A172 (cell line): ENCODE measurements at places on chromosomes 3 and 15.

DNA sequence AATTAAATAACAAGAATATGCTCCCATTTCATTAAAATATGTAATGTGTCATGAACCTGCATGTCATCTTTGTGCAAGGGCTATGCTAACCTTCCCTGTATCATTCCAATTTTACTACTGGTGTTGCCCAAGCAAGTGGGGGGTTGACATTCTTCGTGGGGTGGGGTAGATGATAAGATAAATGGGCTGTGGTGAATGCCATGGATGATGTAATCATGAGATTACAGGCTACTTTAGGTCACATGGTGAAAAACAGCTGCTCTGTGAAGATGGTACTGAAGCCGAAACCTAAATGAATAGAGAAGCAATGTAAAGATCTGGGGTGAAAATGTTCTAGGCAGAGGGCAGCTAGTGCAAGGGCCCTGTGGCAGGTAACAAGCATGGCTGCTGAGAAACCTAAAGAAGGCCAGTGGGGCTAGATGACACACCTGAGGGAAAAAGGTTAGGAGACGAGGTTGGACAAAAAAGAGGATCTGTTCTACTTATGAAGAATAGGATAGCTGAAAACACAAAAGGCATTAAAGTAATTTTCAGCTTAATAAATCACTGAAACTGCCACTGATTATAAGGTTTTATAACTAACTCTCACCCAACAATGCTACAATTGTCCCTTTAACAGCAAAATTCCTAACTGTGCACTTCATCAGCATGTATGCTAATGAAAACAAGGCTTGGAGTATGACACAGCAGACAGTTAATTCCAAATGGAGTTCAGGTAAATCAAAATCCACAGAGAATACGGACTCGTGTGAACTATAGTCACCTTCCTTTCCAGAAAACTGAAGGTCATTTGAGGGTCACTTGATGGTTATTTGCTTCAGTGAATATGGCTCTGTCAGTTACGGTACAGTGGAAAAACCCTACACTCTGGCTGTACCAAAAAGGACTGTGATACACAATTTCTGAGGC, 35.0 kb downstream of the MTMR10 start:
- DNase-seq: peak; percentile 67

GRCh38 chr3:18188491-18188890, 236.6 kb downstream of the SATB1 start:
- no peak for DNase-seq

- DNase-seq: peak; percentile 38
Measured at GRCh38 chr3:172859041-172859440, 108.5 kb downstream of the ECT2 start.

DNA sequence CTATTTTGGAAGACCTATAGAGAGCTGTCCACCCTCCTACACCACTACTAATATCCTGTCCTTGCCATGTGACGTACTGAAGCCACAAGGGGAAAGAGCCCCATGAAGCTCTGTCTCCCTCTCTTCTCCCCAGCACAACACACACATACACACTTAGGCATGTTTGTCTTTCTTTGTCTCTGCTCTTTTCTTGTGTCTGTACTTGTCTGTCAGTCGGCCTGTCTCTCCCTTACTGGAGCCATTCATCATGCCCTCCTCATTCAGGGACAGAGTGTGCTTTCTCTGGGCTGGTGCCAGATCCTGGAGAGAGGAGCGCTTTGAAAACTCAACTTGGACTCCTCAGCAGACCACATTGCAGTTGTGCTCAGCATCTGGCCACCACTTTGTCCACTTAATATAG, 47.6 kb downstream of the PSMD6 start:
- DNase-seq: no peak

DNA sequence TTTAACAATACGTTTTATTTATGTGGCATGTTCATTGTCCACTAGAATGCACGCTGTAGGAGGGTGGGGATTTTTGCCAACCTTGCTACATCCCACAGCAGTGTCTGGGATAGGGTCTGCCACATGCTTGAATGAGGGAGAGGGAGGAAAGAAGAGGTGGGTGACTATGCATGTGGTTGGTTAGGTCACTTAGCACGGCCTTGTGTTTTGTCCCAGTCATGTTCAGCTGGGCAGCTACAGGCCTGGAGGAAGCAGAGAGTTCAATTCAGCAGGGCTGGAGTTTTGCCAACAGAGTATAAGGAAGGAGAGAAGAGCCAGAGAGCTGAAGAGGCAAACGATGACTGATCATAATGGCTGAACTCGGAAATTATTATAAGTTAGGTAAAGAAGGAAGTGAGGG, 268.4 kb upstream of the NSMCE3 start:
- DNase-seq: no peak

DNA sequence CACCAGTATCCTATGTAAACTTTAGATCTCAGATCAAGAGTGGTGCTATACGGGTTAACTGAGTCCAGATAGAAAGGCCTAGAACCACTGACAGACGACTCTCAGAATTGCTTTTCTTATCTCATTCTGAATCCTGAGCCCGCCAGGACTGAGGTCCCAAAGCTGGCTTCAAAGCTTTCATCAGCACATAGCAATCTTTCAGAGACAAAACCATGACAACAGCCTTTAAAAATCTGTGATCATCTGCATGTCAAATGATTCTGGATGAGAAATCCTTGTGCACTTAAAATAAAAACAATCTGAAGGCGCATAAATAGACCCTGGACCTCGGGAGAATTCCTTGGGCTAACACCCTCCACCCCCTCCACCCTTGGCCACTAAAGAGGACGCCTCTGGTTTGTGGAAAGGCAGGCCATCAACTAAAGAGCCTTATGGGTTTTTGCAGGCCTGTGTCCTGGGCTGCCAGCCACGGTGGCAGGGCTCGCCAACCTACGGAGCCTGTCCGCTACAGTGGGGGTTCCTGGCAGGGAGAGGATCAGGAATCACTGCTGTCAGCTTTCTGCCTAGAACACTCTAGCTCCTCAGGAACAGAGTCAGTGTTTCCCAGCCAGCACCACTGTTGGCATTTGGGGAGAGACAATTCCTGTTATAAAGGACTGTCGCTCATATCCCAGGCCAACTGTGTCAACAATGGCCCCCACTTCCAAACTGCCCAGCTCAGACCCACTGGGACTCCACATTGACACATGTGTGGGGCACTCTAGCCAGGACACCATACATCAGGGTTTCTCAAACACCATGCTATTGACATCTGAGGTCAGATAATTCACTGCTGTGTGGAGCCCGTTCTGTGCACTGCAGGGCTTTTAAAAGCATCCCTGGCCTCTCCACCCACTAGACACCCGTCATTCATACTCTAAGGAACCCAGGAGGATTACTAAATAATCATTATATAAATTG, 20.2 kb downstream of the TLE3 start:
- no peak for DNase-seq

GRCh38 chr3:76872999-76873398, 166.9 kb upstream of the ROBO2 start:
- no peak for DNase-seq

GRCh38 chr3:23075496-23075895, 127.6 kb upstream of the UBE2E2 start:
- DNase-seq: peak; percentile 4

DNA sequence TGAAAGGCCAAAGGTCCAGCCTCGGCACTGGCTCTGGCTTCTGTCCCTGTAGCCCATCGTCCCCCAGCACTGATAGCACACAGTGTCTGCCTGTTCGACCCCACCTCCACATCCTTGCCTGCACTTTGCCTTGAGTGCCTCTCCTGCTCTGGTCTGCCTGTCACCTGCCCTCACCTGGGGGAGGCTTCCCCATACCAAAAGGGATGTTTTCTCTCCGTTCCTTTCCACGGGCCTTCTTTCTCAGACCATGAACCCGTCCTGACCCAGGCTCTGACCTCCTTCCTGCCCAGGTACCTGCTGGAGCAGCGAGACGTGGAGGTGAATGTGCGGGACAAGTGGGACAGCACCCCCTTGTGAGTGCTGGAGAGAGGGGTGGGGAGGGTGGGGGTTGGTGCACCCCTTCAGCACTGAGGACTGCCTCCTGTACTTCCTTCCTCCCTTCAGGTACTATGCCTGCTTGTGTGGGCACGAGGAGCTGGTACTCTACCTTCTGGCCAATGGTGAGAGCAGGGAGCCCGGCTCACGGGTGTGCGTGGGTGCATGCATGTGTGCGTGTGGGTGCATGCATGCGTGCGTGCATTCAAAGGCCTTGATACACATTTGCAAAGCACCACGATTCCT, 1.5 kb downstream of the ABTB1 start:
- no peak for DNase-seq

DNA sequence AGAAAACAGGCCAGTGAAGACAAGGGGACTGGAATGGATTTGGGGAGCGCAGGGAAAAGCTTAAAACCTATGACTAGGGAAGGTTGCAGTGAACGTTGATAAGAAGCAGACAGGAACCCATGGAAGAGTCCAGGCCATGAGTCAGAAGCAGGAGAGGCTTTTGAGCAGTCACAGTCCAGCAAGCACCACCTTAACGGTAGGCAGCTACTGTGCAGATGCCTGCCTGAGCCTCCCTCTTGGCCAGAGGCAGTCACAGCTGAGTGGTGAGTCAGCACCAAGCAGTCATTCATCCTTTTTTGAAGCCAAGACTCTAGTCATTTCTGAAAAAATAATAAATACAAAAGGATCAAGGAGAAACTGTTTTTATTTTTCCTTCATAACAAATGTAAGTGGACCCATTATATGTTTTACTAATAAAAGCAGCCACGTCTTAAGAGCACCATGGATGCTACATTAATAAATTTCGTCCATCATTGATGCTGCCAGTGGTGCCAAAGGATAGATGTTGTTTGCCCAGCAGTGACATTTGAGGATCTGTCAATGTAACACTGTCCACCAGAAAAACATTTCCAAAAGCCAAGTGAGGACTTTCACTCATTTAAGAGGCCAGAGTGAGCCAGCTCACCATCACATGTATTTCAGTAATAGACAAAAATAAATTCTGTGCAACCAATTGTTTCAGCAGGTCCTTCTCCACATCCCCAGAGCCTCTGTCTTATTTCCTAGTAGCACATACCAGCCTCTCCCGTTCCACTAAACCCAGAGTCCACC, 42.1 kb upstream of the ACTC1 start:
- DNase-seq: peak; percentile 86

DNA sequence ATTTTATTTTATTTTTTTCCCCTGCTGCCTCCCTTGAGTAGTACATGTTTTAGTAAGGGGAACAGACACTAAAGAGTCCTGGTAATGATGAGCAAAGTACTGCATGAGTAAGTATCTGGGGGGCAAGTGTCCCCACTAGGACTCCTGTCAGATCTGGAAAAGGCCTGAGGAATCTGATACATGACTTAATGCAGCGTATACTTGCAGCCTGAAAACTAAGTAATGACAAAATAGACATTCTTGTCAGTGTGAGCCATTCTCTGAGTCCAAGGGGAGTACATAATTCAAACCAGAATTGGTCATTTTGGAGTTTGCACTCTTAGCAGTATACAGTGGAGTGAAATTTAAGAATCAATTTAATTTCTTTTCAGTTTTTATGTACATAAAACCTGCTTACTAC, 27.5 kb downstream of the NXPE3 start:
- no peak for DNase-seq

- peak; percentile 75 for DNase-seq
Measured at GRCh38 chr3:38805765-38806386, 10.1 kb downstream of the SCN10A start.

GRCh38 chr3:40310705-40311104, 1.2 kb downstream of the EIF1B start:
- DNase-seq: no peak

GRCh38 chr3:15685927-15686326, 84.4 kb downstream of the BTD start:
- DNase-seq: no peak

- no peak for DNase-seq
Measured at GRCh38 chr3:66492071-66492470, 8.8 kb downstream of the LRIG1 start.

GRCh38 chr15:49863431-49864224, 242.8 kb downstream of the DTWD1 start:
- DNase-seq: no peak

GRCh38 chr3:68535782-68536181, 396.6 kb downstream of the TAFA4 start:
- no peak for DNase-seq

- no peak for DNase-seq
Measured at GRCh38 chr3:193553586-193553985, 1.1 kb downstream of the ATP13A4 start.

- DNase-seq: no peak
Measured at GRCh38 chr15:80988148-80988796, 1.3 kb downstream of the MESD start.

GRCh38 chr15:31179693-31180092, 78.2 kb upstream of the TRPM1 start:
- no peak for DNase-seq

GRCh38 chr3:46848271-46849044, 14.8 kb downstream of the MYL3 start:
- DNase-seq: peak; percentile 43

GRCh38 chr15:90497912-90498311, 31.8 kb upstream of the CRTC3 start:
- DNase-seq: no peak

DNA sequence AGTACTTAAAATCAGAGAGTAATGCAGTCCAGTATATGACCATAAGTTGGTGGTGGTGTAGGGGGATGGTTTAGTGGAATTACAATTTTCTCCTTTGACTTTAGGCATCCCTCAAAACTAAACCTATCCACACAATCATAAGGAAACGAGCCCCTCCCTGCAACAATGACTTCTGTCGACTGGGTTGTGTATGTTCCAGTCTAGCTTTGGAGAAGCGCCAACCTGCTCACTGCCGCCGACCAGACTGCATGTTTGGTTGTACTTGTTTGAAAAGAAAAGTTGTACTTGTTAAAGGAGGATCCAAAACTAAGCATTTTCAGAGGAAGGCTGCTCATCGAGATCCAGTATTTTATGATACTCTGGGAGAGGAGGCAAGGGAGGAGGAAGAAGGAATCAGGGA, 52.8 kb downstream of the MGA start:
- no peak for DNase-seq

GRCh38 chr3:197183582-197183981, 114.8 kb downstream of the DLG1 start:
- no peak for DNase-seq

DNA sequence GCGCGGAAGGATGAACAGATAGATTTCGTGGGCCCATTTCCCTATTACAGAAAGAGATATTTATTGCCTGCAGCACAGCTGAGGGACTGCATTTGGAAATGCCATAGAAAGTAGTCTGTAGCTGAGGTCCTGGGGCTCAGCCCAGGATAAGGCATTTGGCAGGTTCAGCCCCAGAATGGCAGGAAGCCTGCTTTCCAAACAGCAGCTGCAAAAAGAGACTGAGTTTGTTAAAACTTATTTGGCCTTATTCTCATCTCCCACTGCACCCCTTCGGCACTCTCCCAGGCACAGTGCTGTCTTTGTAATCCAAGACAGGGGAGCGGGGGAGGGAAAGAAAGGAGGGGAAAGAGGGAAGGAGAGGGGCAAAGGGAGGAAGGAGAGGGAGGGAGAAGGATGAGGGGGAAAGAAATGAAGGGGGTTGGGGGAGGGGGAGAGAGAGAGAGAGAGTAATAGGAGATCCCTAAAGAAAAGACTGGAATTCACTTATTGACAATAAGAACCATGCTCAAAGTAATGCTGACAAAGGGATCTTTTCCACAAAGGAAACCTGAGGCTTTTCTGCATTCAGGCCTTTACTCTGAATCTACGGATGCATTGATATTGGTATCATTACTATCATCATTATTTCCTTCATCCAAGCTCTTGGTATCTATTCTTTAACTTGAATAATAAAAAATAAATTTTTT, 94.0 kb upstream of the LRRN1 start:
- no peak for DNase-seq
